Stimulated activated CD4-positive, alpha-beta T cell treated with anti-CD3 and anti-CD28 coated beads, TNF-alpha, amount 100 ng/mL, for 24 hours (primary cell): ENCODE measurements at places on chromosomes 5 and 9.

- DNase-seq, result no peak
Measured at GRCh38 chr5:68886814-68887213, 207.0 kb upstream of the SLC30A5 start.

DNA sequence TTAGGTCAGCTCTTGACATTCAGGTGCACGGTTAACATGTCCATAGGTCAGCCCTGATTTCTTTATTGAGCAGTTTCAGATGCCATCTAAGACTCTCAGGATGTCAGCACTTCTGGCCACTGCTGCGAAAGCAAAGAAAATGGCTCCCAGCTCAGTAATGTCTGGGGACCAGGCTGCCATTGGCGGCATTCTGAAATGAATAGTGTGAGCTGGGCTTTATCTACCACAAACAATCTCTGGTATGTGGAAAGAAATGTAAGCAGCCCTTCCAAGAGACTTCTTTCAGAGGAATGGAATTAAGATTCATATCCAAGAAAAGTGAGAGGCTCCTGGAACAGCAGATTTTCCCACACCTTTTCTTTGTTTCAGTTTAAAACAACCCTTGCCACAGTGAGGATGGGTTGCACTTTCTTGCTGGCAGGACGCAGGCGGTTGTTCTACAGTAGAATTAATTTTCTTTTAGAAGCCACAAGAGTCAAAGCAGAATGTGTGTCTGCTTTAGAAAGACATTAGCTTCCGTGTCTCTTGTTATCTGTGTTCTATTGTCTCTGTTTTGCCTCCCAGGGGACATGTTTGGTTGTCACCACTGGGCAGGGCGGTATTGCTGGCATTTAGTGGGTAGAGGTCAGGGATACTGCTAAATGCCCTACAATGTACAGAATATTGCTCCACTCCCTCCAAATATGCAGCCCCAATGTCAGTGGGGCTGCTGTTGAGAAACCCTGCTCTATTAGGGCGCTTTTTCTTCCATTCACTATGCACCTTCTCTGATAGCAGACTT, 149.9 kb upstream of the ANKH start:
- DNase-seq, result no peak

DNA sequence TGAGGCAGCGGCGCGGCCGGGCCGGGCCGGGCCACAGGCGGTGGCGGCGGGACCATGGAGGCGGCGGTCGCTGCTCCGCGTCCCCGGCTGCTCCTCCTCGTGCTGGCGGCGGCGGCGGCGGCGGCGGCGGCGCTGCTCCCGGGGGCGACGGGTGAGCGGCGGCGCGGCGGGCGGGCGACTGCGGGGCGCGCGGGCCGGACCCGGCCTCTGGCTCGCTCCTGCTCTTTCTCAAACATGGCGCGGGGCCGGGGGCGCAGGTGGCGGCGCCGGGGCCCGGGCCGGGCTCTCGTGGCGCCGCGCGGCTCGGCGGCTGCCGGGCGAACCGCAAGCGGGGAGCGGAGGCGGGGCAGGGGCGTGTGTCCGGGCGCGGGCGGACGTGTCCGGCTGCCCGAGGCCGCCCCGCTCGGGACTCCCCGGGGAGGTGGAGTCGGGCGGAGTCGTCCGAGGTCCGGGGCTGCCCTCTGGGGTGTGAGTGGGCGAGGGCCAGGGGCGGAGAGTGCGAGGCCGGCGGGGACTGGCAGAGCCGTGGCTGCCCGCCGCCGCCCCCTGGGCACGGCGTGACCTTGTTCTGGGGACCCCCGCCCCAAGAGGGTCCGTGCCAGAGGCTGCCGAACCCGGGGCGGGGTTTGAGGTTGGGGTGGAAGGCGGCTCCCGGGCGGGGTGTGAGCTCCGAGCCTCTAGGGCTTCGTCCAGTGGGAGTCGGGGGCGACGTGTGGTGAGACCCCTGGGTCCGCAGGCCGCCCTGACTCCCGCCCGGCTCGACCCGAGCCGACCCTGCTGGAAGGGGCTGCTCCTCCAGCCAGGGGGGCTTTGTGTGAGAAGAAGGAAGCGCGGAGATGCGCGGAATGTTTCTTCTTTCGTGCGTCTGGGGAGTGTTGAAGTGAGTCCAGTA, 485 bp downstream of the TGFBR1 start:
- no peak for DNase-seq

DNA sequence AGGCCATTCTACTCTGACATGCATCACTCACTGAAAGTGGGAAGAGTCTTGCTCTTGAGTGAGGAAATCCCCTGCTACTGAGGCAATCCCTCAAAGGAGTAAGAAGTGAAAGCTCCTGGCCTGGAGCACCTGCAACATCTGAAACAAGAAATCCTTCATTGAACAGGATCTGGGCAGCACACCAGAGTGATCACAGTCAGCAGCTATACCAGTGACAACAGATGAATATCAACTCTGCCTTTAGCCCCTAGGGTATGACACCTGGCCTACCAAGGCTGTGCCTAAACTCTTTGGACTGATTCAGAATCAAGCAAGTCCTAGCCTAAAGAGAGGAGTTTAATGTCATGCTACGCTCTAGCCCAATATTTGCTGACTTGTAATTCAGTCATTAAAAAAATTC, 156.2 kb upstream of the CCDC152 start:
- no peak for DNase-seq

DNA sequence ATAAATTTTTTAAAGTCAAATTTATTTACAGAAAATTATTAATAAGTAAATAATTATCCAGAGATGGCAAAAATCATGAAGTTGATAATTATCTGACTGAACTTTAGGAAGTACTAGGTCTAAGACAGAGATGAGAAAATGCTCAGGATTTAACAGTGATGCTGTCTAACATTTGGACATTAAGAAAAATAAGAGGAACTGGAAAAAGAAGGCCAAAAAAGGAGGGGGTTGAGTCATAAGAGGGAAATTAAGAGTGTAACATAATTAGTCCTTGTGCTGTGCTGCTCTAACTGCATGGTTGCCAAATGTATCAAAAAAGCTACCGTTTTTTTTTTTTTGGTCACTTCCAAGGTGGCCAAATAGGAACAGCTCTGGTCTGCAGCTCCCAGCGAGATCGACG, 35.4 kb upstream of the TUT7 start:
- no peak for DNase-seq

GRCh38 chr5:134236318-134236717, 10.4 kb upstream of the PPP2CA start:
- no peak for DNase-seq

DNA sequence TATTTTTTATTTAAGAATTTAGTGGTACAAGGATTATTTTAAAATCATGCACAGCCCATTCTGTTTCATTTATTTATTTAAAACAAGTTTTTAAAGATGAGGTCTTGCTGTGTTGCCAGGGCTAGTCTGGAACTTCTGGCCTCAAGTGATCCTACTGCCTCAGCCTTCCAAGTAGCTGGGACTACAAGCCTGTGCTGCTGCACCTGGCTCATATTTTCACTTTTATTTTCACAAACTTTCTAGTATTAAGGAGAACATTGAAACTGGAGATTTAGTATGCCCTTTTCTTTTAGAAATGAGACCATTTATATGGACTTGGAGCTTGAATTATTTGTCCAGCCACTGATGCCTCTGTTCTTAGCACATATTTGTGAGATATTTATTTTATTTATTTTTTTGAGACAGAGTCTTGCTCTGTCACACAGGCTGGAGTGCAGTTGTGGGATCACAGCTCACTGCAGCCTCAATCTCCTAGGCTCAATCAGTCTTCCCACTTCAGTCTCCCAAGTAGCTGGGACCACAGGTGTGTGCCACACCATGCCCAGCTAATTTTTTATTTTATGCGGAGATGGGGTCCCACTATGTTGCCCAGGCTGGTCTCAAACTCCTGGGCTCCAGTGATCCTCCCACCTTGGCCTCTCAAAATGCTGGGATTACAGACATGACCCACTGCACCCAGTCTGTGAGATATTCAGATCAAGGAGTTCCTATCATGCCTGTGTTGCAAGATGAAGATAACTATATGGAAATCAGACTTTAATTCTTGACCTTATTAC, 7.4 kb downstream of the DMXL1 start:
- DNase-seq, result no peak

GRCh38 chr9:99055384-99055783, 49.5 kb upstream of the TGFBR1 start:
- DNase-seq, result no peak

DNA sequence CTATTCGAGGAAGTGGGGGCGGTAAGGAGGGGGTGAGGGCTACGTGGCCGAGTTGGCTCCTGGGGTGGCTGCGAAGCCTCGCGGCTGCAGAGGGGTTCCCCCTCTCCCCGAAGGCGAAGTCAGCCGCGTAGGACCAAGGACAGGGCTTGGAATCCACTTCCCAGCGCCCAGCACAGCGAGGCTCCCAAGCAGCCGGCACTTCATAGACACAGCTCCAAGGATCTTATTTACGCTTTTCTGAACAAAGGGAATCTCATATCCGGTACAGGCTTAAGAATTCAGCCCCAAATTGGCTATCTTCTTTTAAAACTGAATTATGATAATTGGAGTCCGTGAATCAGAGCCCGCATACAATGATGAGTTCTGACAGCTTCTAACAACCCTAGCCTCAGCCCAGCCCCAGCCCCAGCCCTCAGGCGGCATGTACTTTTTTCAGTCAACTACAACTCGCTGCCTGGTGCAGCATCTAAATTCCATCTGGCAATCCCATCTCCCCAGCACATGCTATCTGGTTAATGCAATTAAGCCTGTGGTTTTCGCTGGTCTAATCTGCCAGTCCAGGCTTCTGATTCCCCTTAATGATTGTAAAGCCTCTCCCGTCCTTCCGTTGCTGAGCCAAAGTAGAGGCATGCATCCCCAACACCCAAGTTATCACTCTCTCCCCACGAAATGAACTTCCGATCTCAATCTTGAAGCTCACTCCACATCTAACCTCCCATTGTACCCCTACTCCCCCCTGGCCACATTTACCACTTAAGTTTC, 1.0 kb downstream of the ELAVL2 start:
- DNase-seq, result no peak

GRCh38 chr9:91042024-91042423, 240.4 kb downstream of the SYK start:
- DNase-seq, result no peak

DNA sequence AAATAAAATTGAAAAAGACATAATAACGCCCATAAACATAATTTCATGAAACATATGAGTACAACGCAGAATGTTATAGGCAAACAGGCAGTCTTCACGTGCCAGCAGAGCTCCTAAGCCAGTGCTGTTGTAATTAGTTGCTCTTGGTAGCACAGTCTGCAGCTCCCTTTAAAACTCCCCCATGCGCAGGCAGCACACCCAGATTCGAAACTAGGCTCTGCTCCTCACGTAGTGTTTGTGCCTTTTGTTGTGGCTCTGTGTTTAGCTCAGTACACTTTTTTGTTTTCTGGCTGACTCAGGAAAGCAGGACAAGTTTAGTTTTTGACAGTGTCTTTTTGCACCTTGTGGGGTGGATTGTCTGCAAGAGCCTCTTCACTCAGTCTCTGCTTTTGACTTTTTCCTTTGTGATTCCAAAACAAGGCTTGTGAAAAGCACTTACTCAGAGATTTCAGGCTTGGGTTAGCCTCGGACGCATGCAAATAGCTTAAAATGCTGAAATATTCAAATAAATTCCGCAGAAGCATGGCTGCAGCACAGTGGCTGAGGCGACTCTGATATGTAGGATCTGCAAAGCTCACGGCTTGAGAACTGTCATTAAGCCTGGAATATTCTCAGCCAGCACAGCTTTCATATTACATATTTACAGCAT, 113.6 kb downstream of the IRX1 start:
- DNase-seq, result no peak

- DNase-seq, result peak; percentile 16
Measured at GRCh38 chr9:88741335-88741734, 206.4 kb downstream of the NXNL2 start.

GRCh38 chr5:1054799-1055775, 46.5 kb downstream of the NKD2 start:
- no peak for DNase-seq

DNA sequence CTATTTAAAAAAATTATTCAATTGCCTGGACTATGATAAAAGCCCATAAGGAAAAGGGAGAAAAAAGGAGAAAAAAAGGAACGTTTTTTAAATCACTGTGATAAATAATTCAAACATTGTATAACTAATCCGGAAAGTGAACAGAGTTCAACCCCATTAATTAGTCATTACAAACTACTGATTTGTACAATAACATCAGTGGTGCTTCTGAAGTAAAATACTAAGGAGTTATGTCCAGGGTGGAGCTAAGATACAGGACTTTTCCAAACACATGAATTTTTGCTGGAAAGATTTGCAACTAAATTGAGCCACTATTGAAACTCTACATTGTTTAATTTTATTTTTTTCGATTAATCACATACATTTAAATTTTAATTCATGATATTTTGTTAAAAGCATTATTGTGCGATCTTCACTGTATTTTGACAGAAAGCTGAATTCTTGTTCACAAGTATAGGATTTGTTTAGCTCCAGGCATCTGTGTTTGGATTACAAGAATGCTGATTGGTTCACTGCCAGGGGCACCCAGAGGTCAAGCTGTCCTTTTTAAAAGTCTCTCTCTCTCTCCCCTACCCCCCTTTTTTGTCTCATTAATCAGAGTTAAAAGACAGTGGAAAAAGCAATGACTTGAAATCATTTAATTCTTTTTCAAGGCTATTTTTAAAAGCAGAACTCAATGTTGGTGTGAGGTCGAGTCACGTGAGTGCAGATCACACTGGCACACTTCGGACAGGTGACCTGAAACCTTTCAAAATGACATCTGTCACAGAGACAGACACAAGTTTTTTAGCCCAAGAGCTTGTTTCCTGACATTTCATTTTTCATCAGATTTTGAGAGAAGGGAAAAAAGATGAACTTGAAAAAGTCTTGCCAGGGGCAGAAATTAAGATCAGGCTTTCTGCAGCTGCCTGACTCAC, 387.3 kb downstream of the NR2F1-AS1 start:
- no peak for DNase-seq

DNA sequence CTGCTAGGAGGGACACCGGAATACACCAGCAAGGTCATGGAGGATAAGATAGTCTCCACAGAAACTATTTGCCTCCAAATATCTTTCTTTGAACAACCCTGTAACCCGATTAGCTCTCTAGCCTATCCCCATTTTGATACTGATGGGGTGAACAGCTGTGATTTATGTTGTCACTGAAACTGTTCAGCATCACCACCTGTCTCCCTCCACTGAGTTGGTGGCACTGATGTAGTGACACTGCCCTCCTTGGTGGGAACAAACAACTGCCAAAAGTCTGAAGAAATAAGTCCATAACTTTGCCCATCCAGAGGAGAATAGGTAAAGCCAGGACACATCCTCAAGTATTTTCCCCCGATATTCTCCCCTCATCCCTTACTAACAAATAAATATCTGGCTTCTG, 24.3 kb upstream of the KCNV2 start:
- DNase-seq, result no peak

GRCh38 chr9:134562146-134562849, 79.3 kb upstream of the COL5A1 start:
- DNase-seq, result no peak

GRCh38 chr9:123655681-123656423, 274.1 kb downstream of the DENND1A start:
- DNase-seq, result no peak

- no peak for DNase-seq
Measured at GRCh38 chr5:54785729-54786591, 199.4 kb downstream of the ESM1 start.

- no peak for DNase-seq
Measured at GRCh38 chr5:134097211-134097749, 17.2 kb upstream of the TCF7 start.

- no peak for DNase-seq
Measured at GRCh38 chr5:147742151-147742550, 40.4 kb downstream of the JAKMIP2 start.

- no peak for DNase-seq
Measured at GRCh38 chr5:9514968-9515367, 30.9 kb downstream of the SEMA5A start.

GRCh38 chr5:53076014-53076583, 33.5 kb downstream of the MOCS2 start:
- DNase-seq, result no peak
